Panc1 (cell line): ENCODE measurements at places on chromosomes 3 and 15.

DNA sequence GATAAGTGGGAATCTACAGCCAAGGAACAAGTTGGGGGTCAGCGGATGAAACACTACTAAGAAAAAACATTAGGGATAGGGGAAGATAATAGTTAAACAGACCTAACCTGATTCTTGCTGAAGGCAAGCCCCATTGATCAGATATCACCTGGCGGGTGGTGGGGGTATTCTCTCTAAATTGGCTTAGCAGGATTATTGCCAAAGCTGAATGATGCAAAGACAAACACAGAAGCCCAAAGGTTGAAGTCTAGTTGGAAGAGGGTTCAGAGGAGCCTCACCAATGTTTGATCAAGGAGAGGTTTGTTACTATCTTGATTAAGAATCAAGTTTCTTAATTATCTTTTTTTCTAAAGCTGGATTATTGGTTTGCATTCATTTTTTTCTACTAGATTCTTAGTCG lies 371.9 kb upstream of the CNTN4 start:
- DNase-seq = no peak

- no peak for DNase-seq
These were observed 657.0 kb downstream of the TUSC7 start for GRCh38 chr3:117366574-117366973.

GRCh38 chr15:100337096-100338044 lies 4.4 kb downstream of the ADAMTS17 start:
- DNase-seq = no peak

- DNase-seq = no peak
These were observed 15.2 kb upstream of the PIK3R4 start for GRCh38 chr3:130761730-130762311.

- no peak for DNase-seq
These were observed 270.0 kb downstream of the GOLGA6L6 start for GRCh38 chr15:20271647-20272046.

- no peak for DNase-seq
These were observed 77.6 kb downstream of the BFSP2 start for GRCh38 chr3:133477487-133477886.
